Activated naive CD8-positive, alpha-beta T cell treated with anti-CD3 and anti-CD28 coated beads, Interleukin-2, amount 50 U/mL, for 16 hours (primary cell): ENCODE measurements at places on chromosomes 6 and 20.

- DNase-seq, result no peak
Measured at GRCh38 chr20:54139188-54139587, 34.6 kb downstream of the CYP24A1 start.

- no peak for DNase-seq
Measured at GRCh38 chr6:79170959-79171358, 63.5 kb downstream of the HMGN3 start.

DNA sequence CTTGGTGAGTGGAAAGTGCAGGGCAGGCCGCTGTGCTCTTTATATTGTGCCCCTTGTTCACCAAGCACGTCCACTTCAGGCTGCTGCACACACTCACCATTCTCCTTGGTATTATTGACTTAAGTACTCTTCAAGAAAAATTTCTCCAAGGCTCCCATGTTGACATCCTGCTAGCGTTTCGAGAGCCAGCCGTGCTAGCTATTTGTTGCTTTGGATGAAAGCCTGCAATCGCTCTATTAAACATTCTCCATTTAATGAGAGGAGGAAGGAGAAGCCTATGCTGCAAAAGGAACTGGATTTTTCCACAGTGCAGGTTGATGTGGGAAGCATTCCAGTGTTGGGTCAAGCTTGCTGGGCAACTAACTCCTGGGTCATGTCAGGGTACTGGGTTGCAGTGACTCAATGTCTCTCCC lies 113.5 kb downstream of the CD83 start:
- no peak for DNase-seq

DNA sequence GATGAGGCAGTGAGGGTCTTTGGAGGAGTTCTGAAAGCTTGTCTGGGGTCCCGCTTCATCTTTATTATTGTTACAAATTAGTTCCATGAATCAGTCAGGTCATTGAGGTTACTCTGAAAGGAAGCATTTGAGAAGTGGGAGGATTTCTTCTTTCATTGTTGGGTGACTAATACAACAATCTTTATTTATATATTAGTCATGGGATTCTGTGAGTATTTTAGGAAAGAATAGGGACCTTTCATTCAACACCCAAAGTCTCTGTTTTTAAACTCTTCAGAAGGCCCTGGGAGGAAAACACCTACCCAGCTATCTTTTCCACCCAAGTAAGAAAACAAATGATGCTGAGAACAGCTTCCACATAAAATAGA lies 98.3 kb downstream of the SOD2 start:
- no peak for DNase-seq

GRCh38 chr20:62668441-62669027 lies 26.2 kb downstream of the SLCO4A1 start:
- DNase-seq, result no peak

DNA sequence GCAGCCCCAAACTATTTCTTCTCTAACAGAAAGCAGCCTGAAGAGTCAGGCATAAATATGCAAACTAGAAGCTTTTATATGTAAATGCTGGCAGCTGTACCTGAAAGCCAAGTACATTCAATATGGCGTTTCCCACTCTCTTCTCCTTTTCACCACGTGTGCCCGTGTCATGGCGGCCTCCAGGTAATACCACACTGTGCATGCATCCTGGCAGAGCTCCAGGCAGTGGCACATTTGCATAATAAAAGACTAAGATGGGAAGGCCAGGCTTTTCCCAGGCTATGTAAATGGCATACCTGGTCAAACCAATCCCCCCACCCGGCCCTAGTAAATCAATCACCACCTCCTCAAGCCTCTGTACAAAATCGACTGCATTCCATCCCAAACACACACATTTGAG lies 120.6 kb downstream of the MMUT start:
- DNase-seq, result no peak
